ENCODE measurements at places on chromosomes 5 and 9. TPM values are rescaled to one million over a fixed set of nuclear protein-coding genes. Genes with fewer than 3 reads are reported as not detected.

C9 gene
- 0.34 TPM for polyA plus RNA-seq

PTGR1 gene
- polyA plus RNA-seq: 270 TPM

SEMA4D gene
- polyA plus RNA-seq: 46.8 TPM

BAAT gene
- polyA plus RNA-seq: 0.15 TPM

FABP6 gene
- polyA plus RNA-seq: not detected

HMMR gene
- 24.0 TPM for polyA plus RNA-seq

DPH7 gene
- polyA plus RNA-seq: 35.4 TPM

TEX53 gene
- polyA plus RNA-seq: not detected

NEUROG1 gene
- polyA plus RNA-seq: not detected

HTR1A gene
- polyA plus RNA-seq: not detected

MAP1B gene
- polyA plus RNA-seq: 23.3 TPM

PCDHGA9 gene
- 6.3 TPM for polyA plus RNA-seq

IFNW1 gene
- polyA plus RNA-seq: not detected

C7 gene
- 202 TPM for polyA plus RNA-seq

SNAPC3 gene
- polyA plus RNA-seq: 47.5 TPM

ANKRD18B gene
- 0.93 TPM for polyA plus RNA-seq

GFPT2 gene
- 4.2 TPM for polyA plus RNA-seq

ANGPTL2 gene
- polyA plus RNA-seq: 11.1 TPM

CDH6 gene
- polyA plus RNA-seq: 66.2 TPM

PCDHB3 gene
- polyA plus RNA-seq: 2.9 TPM

SLC30A5 gene
- polyA plus RNA-seq: 97.4 TPM

PCDHA9 gene
- polyA plus RNA-seq: 0.01 TPM

SHOC1 gene
- polyA plus RNA-seq: 1.5 TPM

All from right renal pelvis (tissue), 4 donors.